ENCODE measurements at places on chromosomes 2 and 18. TPM values are rescaled to one million over a fixed set of nuclear protein-coding genes. Genes with fewer than 3 reads are reported as not detected.

GRCh38 chr18:2337552-2338141 lies 233.7 kb downstream of the METTL4 start:
- DNase-seq, result peak; percentile 6

DNA sequence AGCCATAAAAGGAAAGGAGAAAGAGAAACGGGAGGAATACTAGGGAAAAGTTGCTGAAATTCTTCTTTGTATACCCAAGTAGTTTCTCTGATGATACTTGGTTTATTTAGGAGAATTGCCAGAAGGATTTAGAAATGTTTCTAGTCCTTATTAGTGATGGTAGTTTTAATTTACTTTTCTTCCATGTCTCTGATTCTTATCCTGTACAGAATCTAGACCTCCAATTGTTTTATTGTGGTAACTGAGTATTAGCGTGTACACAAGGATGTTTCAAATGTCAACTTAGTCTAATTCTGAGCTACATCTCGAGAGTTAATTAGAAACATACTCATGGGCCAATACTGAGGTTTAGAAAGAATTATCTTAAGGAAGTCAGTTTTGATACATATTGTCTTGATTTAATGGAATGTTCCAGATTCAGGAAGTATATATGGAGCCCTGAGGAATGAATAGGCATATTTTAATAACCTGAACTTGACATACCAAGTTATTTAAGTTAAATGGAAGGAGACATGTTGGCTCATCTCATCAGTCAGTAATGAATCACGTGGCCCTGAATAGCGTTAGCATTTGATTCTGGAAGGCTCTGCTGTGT lies 219.6 kb downstream of the LTBP1 start:
- no peak for DNase-seq

DNA sequence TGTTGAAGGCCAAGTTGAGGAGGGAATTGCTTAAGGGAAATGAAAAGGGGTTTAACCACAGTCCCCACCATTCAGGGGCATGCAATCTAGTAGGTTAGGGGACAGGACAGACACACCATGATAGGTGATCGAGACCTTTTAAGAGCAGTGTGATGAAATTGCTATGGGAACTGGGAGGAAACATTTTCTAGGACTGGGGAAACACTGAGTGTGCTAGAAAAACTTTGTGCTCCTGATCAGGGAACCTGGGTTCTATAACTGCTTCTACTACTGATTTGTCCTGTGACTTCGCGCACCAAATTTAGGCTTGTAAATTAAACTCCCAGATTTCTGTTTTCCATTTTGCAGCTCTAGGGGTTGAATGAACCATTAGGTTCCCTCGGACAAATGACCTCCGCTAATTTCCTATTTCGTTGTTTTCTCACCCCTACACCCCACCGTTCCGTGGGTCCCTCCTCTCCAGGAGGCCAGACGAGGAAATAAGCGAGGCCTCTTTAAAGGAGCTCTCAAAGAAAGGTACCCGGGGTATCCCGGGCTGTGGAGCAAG lies 371 bp upstream of the LCLAT1 start:
- DNase-seq, result no peak

NMUR1 gene
- not detected for total RNA-seq

Data from MG63 (cell line).